ENCODE measurements at places on chromosomes 4 and X.

GRCh38 chrX:153216926-153217325 is 37.8 kb downstream of the MAGEA1 start:
- no peak for DNase-seq

DNA sequence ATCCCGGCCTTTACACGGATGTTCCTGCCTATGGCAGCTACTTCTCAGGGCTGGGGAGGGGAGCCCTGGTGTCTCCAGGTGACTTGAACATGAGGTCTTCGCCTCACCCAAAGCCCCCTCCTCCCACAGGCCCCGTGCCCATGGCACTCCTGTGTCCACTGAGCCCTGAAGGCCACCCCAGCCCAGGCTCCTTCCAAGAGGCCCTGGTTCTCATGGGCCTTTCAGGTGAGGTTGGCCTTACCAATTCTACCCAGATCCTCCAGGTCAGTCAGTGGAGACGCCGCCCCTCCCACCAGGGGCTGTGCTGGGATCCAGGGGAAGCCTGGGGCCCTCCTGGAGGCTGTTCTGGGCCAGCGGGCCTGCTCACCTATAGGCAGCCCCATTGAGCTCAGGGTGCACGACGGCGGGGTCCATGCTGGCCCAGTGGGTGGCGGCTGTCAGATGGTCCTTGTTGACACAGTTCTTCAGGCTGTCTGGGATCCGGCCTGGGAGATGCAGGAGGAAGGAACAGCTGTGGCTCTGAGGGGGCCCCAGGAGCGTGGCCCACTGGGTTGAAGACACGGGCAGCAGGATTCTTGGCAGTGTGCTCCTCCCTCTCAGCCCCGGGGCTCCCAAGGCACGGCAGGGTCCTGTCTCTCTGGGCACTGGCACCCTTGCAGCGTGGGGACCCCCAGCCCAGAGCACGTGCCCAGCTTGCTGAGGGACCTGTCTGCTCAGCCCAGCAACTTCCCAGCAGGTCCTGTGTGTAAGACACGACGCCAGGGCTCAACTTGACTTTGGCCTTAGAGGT is 36.2 kb downstream of the CTBP1 start:
- DNase-seq, result no peak

DNA sequence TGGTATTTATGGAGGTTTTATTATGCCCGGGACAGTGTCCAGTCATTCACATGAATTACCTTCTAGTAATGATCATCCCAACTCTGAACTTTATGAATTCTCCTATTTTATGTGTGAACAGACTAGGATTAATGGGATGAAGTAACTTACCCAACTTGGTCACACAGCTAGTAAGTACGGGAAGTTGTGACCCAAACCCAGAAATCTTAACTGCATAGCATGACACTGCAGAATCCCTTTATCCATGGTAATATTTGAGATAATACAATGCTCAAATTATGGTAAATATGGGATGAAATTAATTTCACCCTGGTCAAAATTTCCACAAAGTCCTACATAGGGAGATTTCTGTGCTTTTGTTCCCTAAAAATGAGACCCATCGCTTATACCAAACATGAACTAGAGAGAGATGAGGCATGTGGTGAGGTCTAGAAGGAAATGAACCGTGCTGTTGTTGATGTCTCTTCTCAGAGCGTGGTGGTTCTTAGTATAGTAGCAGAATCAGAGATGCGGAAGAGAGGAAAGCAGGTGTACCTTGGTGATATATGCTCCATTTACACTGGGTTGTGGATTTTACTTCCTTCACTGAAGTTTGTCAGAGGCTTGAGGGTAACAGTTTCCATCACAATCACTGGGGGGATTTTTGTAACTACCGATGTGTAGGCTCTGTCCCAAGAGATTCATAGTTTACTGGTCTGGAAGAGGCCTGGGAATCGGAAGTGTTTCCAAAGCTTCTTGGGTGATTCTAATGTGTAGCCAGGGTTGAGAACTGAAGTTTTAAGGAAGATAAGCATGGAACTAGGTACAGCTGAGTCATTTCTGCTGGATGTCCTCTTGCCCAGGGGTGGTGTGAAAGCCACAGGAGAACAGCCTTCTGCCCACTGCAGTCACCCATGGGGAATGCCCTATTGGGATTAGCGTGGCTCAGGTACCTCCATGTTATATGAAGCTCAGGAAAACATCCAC is 30.2 kb upstream of the FAM9C start:
- no peak for DNase-seq

DNA sequence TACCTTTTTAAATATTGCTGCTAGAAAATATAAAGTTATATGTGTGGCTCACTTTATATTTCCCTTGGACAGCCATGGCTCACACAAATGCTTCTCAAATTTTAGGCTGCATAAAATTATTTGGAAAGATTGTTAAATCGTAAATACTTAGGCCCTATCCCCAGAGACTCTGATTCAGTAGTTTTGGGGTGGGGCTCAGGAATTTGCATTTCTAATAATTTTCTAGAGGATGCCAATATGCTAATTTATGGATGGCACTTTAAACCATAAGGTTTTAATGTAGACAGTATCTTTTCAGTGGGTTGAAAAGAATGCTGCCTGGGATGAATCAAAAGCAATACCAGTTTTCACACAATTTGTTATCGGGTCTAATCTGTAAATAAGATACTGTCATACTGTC is 49.7 kb downstream of the RAP1GDS1 start:
- DNase-seq, result no peak

DNA sequence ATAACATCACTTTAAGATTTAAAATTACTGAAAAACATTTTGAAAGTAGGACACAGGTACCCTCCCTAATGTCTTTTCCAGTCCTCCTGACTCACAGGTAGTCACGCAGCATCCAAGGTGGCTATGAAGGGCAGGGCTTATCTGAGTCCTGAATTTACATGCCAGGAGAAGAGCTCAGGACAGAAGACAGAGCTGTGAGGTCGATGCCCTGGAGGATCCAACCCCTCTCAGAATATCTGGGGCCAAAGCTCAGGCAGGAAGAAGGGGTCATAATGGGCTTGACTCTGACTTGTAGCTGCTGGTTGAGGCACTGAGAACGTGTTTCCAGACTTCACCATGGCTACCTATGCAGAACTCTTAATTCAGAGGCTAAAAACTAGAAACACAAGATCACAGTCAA is 177.5 kb downstream of the AASDH start:
- no peak for DNase-seq

DNA sequence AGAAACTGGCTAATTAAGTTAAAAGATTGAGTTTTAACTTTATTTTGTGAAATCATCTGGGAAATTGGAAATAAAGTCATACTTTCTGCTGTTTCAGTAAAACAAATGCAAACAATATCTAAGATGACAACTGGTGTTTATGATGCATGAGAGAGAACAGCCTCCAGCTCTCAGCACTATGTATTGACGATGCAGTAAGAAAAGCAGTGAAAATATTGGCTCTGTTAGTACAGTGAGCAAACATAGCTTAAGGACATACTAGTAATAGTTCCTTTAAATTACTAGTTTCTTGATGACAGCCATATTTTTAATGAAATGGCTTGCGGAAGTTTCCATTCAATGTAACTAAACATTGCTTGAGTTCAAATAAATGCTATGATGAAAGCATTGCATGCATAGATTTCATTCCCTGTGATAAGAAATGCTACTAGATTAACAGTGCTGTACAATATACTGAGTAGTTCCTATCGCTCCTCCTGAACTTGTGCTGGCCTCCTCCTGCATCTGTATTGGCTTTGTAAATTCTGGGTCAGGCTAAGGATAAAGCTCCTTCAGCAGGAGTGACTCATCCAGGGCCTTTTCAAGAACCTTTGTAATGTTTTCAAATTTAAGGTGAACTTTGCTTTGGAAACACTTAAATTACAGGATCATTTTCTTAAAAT is 11.6 kb downstream of the ARHGAP24 start:
- peak; percentile 46 for DNase-seq

DNA sequence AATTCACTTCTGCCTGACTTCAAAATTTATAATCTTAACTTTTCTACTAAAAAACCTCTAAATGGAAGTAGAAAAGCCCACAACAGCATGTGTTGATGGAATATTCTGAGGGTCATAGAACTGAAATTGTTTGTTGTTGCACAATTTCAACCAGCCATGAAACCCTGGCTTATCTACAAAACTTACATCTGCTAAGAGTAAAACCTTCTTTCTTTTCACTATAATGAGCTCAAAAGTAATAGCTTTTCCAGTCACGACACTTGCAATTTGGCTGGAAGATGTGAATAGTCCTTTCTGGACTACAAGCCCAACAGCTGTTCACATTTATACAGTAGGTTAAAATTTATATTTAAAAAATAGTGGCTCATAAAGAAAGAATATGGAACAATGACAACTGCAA is 250.0 kb downstream of the GPAT3 start:
- no peak for DNase-seq

DNA sequence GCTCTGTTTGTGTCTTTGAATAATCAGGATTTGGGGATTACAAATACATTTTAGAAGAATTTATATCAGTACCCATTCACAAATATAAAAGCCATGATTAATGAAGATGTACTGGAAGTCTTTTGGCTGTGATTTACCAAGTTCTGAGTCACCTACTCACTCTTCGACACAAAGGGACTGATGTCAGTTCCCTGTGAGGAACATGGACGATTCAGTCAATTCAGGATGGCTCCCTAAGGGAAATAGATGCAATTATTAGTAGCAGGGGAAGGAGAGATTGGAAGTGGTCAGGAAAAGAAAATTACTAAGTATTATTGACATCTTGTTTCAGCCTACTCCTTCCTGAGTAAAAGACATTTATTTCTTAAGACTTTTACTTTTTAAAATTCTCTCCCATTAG is 550.7 kb upstream of the SLIT2 start:
- DNase-seq, result peak; percentile 34

- no peak for DNase-seq
Measured at GRCh38 chr4:140568507-140569306, at the start of gene UCP1. UCP1 (minus strand) TSS chr4:140568961; CDS start chr4:140568729, 232 bp downstream.

DNA sequence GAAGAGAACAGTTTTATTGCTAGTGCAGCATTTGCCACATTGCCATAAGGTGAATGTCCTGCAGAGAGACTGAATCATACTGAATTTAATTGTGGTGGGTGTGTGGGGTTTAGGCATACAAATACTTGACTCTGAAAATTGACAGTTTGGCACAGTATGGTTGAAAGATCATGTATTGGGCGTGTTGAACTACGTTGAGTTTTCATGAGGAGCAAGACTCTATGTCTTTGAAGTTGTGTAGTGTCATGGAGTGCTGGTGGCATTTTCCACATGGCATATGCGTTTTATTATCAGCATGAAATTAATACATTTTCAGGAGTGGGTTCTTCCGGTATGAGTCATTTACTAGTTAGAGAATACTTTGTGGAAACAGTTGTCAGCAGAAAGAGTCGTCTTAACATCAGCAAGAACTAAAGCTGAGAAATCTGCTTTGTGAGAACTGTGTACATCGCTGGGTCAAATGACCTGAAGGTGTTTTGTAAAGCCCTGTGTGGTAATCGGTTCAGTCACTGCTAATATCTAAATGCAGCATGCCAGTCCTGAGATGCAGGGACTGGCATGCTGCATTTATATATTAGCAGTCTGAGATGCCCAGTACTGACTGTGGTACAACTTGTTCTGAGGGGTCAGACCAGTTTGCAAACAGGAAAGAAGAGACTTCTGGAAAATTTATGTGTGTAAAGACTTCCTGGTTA is 50.3 kb downstream of the ARHGAP10 start:
- peak; percentile 29 for DNase-seq

DNA sequence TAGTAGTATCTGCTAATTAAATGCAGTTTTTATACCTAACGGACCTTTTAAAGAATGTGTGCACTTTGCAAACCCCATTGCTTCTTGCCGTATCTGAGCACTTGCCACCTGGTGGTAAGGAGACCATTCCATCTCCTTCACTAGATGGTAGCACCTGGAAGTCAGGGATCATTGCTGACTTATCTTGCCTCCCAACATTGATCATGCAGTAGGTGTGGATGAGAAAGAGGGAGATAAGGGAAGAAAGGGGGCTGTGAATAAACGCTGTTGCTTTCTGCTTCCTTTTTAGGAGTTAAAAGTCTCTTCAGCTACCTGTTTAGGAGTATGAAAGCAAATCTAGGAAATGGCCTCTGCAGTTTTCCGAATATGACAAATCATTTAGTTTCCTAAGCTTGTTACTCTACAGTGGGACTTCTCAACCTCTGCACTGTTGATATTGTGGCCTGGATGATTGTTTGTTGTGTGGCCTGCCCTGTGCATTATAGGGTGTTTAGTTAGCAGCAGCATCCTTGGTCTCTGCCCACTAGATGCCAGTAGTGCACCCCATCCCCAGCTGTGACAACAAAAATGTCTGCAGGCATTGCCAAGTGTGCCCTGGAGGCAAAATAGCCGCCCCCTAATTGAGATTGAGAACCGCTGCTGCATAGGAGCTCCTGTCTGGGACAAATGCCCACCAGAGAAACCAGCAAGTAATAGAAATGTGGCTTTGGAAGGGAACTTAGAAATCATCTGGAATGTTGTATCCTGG is 38.8 kb downstream of the GAB1 start:
- no peak for DNase-seq

DNA sequence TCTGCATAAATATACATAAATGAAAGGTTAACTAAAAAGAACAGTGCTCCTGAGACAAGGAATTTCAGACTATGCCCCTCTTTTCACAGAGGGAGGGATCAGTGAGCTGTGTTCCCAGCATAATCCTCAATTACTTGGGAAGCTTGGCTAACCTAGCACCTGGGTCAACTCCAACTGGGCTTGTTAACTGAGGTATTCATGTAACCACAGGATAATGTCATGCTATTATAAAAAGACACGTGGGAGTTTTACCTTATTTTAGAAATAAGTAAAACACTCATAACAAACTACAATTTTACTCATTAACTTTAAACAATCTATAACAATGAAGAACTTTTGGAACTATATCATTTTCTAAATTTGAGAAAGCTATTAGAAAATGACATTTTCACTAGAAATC is 48.6 kb downstream of the RPGR start:
- DNase-seq, result no peak

DNA sequence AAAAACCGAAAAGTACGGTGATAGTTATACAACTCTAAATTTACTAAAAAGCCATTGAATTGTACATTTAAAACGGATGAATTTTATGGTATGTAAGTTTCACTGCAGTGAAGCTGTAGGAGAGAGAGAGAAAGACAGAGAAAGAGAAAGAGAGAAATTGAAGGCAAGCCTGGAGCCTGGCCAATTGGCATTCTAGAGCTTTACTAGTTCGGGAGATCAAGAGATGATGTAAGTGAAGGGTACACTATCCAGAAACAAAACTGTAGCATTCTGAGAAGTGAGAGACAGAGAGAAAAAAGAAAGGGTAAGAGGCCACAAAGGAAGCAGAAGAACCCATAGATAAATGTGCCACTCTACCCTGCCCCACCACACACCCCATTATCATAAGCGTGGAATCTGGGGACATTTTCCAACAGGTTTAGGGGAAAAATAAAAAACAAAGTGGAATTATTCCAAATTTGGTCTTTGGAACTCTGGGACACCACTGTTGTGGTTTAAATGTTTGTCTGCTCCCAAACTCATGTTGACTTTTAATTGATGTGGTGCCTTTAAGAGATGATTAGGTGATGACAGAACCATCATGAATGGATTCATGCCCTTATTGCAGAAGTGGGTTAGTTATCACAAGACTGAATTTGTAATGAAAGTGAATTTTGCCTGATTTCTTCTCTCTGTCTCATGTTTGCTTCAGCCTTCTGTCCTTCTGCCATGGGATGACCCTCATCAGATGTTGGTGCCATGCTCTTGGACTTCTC is 123.0 kb upstream of the PLS3 start:
- no peak for DNase-seq

- DNase-seq, result peak; percentile 8
Measured at GRCh38 chr4:33494150-33494549, 2750.2 kb downstream of the ARAP2 start.

All from fibroblast of skin of right quadriceps (primary cell).